ENCODE measurements at places on chromosomes 2 and 18.
A peak's percentile ranks its signal among the peaks of the same experiment; 100 is the strongest.

DNA sequence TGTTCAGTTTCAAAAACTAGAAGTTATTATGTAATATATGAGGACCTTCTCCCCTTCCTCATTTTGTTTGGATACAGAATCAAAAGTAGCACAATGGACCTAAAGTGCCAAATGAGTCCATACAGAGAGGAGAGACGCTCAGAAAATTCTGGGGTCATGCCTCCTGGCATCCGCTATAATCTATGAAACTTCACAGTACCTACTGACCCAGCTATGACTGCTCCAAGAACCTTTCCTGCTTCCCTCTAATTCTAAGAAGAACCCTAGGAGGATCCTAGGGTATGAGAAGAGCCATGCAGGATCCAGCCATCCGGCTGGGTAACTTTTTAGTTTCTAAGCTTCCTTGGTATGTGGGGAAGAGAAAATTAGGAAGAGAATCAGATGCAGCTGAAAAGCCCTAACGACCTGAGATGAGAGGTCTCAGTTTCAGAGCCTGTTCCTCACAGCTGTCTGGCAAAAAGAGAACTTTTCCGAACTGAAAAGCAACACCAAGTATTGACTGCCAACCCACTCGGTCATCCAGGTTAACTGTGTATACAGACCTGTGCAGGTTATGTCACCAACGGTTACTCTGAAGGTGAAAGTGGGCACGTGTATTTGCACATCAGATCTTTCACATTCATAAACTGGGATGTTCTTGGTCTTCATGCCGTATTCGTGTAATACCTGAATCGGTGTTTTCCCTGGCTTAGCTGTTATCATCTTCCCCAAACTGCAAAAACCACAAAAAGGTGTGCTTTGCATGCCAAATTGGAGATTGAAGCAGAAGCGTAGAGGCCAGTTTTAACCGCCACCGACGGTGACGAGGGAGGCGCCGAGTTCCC lies 1.1 kb downstream of the PRKRA start:
- no peak for DNase-seq

DNA sequence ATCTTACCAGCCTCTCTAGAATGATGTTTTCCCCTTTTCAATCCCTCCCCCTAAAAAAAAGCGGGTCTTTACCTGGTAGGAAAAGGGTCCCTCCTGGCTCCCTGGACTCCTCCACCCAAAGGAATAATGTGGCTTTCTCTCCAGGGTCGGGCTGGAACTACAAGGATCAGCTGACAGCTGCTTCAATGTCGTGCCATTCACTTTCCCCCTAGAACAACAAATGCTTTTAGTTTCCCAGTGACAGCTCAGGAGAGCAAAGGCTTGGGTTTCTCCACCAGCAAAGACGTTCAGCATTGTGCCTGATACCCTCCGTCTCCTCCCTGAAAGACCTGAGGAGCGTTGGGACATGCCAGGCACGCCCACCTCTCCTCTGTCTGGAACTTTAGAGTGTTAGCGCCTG lies 173.8 kb upstream of the SIX3 start:
- DNase-seq, result no peak

GRCh38 chr2:66494708-66495107 lies 59.8 kb downstream of the MEIS1 start:
- peak; percentile 43 for DNase-seq

- DNase-seq, result no peak
These were observed 163.6 kb upstream of the COL3A1 start for GRCh38 chr2:188810586-188810985.

DNA sequence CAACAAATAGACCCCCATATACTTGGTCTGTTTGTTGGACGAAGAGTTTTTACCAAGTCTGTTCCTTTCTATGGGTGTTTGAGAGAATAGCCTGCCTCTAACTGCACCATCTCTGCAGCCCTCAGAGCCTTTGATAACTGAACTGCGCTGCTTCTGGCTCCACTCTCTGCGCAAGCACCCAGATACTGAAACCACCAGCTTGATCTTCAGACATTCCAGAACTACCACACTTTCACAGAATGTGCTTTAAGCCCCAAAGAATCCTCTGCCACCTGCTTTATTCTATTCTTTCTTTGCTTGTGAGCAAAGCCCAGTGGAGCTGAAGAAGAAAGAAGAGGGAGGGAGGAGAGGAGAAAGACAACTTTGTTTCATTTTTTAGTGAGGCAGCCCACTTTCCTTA lies 380.7 kb downstream of the BCL11A start:
- DNase-seq, result no peak

DNA sequence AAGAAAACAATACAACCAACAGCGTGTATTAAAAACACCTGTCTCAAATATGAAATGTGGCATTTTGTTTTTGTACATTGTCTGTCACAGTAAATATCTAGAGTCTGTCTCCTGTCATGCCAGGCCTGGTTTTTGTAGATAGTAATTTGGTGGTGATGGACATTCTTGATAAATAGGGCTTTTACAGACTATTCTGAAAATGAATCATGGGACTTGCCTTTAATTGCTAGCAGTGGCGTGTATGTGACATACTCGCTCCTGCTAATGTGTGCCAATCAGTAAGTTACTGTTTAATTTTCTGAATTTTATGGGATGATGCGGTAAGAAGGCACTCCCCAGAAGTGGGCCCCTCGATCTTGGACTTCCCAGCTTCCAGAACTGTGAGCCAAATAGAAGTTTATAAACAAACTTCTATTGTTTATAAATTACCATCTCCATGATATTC lies 83.7 kb downstream of the TANC1 start:
- no peak for DNase-seq

DNA sequence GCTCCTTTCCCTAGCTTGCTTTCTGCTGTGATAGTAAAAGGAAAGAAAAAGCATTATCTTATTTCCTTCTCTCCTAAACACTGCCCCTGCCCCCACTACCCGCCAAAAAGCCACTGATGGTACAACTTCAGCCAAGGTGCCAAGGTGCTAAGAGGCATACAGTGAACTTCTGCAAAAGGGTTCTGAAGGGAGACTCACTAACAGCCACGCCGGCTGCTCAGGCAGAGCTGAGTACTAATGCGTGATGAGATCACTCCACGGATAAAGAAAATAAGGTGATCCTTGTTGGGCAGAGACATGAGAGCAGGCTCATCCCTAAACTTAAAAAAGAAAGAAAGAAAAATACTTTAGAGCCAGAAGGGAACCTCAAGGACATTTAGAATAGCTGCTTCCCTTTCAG lies 60.5 kb upstream of the PXDN start:
- no peak for DNase-seq

DNA sequence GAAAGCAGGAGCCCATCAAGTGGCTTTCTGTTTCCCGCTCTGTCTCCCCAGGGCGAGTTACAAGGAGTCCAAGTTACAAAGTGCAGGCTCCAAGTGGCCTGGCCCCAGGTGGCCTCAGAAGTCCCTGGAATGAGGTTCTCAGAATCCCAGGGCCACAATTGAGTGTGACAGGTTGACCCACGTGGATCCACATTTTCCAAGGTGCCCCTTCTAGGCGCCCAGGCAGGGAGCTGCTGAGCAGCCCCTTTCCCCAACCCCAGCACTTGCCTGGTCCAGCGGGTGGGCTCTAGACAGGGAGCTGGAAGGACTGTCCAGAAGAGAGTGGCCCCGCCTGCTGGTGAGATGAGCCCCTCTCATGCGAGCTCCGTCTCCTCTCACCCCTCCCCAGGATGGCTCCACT lies 253.4 kb downstream of the CYP26B1 start:
- DNase-seq, result no peak

DNA sequence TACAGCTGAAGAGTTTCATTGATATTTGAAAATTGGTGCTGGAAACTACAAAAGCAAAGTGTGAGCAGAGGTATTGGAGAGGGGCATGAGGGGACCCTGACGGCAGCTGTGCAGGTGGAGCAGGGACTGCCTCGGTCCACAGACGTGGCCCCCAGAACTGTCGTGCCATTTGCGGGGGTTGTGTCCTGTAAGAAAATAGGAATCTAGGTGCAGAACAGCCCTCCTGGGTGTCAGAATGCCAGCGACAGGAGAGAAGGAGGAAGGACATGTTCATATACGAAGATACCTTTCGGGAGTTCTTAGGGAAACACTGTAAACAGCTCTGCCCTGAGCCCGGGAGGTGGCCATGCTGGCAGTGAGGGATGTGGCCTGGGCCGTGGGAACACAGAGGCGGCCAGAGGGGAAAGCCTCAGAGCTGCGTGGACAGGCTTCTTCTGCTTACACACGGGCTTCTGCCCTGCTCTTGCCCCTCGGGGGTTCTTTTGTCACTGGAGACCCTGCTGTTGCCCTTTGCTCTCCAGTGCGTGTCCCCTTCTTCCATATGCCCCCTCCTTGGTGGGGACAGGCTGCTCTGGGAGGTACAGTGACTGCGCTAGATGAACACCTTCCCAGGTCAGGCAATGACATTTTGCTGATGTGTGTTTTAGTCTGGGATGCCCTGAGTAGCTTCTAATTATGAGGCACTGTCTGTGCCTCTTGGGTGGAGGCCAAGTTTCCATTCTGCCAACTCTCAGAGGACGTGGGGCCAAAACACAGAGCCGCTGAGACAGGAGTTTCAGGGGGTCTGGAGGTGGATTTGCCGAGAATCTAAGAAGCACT lies 81.9 kb upstream of the TXNDC2 start:
- DNase-seq, result no peak

GRCh38 chr2:197708331-197708730 lies 3.2 kb downstream of the MARS2 start:
- DNase-seq, result no peak

DNA sequence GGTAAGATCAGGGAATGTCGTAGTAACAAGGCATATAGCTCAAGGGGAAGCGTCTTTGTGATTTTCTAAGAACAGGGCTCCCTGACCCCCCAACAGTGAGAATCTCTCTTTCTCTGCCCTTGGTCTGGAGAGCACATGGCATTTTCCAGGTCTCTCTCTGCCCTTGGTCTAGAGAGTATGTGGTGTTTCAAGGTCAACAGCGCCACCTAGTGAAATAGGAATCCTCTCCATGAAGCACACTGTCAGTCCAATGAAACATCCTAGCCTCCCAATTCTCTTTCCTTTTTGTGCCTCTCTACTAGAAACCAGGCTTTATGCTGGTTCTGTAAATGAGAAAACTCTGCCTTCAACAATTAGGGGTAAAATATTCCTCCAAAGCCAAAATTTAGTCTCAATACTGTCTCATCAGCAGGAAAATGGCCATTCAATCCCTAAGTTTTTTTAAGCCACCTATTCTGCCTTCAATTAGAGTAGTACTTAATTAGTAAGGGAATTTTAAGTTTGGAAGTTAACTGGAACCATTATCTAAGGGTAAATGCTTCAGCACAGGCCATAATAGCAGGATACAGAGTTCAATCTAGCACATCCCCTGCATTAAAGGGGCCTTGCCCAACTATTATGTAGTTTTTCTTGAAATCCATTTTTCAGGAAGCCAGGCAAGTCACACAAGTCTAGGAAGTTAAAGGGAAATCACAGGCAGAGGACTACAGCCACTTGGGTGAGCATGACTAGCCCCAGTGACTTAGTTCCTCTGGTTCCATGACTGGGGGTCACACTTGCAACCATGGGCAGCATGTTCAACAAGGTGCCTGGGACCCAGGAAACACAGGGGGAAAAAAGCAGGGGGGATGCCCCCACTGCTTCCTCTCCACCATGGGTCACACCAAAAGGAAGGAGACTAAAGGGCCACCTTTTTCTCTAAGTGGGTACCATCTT lies 12.4 kb downstream of the DYM start:
- DNase-seq, result peak; percentile 32

DNA sequence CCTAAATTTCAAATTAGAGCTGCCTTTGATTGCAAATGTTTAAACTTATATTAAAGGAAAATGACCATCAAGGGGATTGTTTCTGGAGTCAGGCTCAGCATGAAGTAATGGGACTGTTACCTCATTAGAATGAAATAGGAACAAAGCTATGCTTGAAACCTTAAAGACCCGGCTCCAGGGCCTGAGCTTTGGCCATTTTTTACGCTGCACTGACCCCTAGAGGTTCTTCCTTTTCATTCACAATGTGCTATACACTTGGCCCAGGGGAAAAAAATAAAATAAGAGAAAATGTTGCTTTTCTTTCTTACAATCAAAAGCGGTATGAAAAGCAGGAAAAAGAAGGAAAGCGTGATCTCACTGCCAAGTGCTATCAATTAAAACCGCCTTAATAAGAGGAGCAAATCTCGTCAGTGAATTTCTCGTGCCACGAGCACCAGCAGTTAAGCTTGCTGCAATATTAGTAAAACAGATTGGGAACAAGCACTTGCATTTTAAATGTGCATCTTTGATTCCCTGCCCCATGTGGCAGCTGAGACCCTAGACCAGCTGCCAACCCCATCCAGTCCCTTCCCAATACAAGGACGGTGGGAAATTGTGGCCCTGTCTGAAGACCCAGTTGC lies 96.6 kb downstream of the MBD2 start:
- peak; percentile 32 for DNase-seq

- DNase-seq, result no peak
These were observed 27.2 kb upstream of the GCFC2 start for GRCh38 chr2:75737961-75738360.

DNA sequence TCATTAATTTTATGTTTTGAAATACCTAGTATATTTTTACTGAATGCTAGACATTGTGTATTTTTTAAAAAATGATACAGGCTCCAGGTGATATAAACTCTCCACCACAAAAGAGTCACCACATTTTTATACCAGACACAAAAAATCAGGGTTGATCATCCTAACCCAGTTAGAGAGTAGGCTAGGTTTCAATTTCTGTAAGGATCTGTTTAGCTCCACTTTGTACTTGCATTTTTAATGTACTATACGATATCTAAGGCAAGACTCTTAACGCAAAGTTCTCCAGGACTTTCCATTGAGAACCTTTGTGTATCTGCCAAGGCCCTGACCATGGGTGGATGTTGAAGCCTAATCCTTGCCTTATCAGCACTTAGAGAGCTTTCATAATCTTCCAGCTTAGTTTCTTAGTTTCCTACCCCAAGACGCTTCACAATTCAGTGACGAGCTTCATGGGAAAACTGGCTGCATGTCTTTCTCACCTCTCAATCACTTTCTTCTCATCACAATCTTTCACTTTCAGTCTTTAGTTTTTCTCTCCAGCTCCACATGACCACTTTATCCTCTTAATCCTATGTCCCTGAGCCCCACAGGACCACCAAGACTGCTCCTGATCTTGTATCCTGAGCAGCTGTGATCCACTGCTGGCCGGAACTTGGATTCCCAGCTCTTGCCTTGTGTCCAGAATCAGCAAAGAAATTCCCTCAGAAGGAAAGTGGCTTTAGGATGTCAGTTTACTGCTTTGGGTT lies 635.8 kb downstream of the RNF144A start:
- no peak for DNase-seq

DNA sequence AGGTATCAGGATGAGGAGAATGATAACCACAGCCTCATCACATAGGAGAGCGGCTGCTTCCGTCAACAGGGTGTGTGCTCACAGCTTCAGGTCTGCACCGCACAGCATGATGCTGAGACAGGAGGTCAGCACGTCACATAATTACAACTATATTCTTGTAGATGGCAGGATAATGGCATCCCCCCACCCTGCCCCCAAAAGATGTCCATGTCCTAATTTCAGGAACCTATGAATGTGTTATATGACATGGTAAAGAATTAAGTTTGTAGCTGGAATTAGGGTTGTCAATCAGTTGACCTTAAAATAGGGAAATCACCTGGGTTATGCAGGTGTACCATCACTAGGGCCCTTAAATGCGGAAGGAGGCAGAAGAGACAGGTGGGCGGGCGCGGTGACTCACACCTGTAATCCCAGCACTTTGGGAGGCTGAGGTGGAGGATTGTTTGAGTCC lies 73.9 kb downstream of the ARL4C start:
- no peak for DNase-seq
